ENCODE measurements at places on chromosomes 2 and 18.

- DNase-seq: no peak
Observed at GRCh38 chr18:80233899-80234298, 13.4 kb downstream of the PARD6G start.

- DNase-seq: no peak
Observed at GRCh38 chr2:190458352-190459107, 50.4 kb downstream of the MFSD6 start.

DNA sequence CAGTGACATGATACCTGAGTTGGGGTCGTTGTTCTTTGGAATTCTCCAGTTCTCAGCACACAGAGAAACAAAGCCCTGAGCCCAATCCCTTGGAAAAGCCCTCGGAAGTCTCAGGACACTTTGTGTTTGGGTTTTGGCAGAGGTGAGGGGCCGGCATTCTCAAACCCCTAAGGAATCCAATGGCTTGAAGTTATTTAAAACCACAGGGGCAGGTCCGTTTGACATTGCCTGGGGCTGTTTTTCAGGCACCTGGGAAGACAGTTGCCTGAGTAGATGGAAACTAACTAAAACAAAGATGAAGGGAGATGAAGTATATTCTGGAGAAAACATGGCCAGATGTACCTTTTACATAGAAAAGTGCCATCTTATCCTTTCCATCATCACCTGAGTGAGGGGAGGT is 22.5 kb upstream of the OTOF start:
- DNase-seq: no peak

GRCh38 chr2:241967467-241968144 is 98.1 kb downstream of the RTP5 start:
- no peak for DNase-seq
